ENCODE measurements at places on chromosomes 7 and 10.

GRCh38 chr10:30853066-30853465, 178.6 kb downstream of the ZNF438 start:
- no peak for DNase-seq

DNA sequence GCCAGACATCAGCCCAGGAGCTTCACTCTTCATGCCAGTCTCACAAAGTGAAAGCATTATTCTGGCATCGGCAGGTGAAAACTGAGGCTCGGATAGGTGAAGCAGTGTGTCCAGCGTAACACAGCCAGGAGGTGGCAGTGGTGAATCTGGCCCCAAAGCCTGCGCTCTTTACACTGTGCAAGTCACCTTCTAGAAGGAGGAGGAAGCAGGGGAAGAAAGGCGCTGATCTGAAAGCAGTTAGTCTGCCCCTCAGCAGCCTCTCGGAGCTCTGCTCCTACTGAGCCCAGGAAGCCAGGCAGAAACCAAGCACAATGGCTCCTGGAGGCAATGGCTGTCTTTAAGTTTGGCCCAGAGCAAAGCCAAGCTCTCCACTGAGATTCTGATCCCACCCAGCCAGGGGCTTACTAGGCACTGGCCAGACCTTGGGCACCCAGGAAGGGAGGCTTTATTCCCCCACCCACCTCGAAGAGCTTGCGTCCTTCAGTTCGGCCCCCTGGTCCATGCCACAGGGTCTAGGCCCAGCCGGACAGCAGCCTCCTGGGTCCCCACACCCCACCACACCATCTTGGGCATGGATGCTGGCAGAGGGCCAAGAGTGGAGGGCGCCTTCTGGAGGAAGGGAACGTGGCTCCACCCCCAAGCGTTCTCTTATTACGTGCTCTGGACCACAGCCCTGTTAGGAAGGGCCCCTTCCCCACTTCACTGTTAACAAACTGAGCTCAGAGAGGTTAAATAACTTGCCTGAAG, 104.5 kb downstream of the GRID1 start:
- DNase-seq: no peak

DNA sequence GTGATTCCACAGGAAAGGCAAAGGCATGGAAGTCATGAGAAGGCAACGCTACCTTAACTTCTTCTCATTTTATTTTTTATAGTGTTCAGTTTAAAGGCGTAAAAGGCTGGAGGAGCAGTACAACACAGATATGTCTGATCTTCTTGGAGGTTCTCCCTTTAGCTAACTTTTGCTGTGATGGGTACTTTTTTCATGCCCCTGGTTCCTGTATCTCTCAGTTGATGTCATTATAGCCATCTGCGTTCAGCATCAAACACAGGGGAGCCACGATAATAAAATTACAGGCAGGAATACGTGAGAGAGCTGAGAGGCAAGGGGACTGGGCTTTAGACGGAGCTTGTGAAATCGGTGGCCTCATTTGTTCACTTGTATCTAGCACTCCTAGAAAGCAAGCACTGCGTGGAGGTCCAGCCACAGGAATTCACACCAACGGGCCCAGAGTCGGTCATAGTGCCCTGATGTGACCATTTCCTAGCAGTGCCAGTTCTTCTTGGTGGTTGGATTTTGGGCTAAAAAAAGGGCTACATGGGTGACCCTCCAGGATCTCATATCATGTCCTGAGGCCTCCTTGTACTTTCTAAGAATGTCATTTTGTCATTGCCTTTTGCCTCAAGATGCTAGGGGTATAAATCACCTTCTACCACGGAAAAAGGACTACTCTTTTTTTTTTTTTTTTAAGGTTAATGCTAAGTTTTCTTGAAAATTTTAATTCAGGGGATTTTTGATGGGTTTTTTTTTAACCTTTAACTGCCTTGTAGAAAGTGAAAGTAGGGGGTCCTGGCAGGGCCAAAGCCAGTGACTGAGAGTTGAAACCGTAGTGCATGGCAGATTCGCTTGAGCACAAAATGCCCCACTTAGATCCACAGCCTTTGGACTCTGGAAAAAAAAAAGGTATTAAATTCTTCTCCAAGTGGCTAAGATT, 191.5 kb downstream of the CELF2 start:
- no peak for DNase-seq

DNA sequence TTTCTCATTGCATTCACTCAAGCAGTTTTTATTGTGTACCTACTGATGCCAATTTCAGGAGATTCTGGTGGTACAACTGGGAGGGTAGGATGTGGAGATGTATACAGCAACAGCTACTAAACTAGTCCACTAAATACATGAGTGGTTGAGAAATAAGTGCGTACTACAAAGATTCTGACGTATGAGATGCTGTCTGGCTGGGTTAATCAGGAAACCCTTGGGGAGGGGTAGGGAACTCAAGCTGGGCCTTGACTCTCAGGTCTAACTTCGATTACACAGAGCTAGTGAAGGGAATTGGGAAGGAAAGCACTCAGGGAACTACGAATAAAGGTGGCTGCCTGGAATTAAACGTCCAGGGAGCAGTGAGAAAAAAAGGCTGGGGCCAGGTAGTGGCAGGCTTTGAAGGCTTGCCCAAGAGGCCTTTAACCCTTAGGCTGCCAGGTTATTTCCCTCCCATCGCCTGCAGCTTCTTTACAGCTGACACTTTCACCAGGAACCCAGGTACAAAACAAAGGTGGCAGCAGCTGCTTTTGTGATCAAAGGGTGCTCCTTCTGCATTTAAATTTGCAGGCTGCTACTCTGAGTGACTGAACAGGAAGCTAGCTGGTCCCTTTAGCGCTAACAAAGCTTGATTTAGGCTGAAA, 3.2 kb downstream of the MMS19 start:
- no peak for DNase-seq

DNA sequence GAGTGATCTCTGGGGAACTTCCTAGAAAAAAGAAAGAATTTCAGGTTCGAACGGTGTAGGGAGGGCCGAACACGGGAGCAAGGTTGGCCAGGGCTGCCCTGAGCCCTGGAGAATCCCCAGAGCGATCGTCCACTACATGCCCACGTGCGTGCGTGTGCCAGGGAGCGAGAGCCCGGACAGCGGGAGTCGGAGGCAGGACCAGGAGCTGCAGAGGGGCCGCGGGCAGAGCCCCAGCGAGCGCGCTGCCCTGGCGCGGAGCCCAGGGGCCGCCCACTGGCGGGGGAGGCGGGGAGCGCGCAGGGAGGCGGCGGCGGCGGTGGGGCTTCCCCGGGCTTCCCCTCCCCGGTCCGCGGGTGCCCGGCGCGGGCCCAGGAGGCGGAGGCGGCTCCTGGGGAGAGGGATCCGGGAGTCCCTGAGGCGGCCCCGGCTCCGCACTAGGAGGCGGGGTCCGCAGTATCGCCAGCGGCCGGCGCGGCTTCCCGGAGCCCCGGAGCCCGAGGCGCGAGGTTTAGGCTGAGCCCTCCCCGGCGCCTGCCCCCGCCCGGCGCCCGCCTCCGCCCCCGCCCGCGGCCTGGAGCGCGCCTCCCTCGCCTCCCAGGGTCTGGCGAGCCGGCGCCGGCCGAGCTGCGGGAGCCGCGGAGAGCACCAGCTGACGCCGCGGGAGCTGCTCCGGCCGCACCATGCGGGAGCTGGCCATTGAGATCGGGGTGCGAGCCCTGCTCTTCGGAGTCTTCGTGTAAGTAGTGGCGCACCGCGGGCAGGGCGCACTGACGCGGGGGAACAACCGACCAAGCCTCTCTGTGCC, at the start of gene PLPP4:
PLPP4 (plus strand) TSS at position 602 of the 805 bp plus-strand sequence; CDS start at position 681, 79 bp downstream.
- DNase-seq: no peak

GRCh38 chr7:17239683-17240521, 58.5 kb upstream of the AHR start:
- no peak for DNase-seq

DNA sequence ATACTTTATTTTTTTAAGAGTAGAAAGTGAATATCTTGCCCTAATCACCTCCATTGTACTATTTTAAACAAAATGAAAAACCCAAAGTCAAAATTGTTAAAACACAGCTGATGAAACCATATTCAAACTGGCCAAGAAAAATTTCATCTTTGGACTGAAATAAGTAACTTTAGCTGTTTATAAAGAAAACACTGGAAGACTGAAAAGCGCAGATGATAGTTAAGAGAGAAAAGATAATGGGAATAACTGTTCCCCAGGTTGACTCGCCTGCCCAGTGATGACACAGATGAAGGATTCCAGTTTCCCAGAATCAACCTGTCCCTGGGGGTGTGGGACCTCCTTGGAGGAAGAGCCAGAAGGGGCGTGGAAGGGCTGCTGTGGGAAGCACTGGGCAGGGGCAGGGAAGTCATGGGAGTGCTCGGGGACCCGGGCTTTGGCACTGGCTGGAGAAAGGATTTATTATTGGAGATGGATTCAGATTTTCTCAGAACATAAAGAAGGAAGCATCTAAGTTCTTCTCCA, 43.1 kb downstream of the DENND2A start:
- DNase-seq: no peak

- no peak for DNase-seq
Observed at GRCh38 chr7:96055717-96056116, 266.2 kb downstream of the SLC25A13 start.

DNA sequence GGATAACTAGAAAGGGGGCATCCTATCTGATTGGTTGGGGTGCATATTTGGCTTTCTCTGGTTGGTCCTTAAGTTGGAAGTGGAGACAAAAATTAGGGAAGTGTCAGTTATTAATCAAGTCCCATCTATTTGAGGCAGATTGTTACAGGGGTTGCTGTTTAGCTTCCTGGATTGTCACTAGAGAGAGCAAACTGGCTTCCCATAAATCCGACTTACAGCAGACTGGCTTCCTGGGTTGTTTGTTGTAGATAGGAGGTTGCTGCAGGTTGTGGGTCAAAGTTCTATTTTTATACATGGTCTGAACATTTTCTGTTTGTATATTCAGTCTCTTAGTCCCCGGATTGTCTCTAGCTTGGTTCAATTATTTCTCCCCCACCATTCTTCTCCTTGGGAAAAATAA, 106.1 kb upstream of the HABP2 start:
- no peak for DNase-seq

- DNase-seq: no peak
Observed at GRCh38 chr10:23868121-23868520, 340.8 kb upstream of the KIAA1217 start.

DNA sequence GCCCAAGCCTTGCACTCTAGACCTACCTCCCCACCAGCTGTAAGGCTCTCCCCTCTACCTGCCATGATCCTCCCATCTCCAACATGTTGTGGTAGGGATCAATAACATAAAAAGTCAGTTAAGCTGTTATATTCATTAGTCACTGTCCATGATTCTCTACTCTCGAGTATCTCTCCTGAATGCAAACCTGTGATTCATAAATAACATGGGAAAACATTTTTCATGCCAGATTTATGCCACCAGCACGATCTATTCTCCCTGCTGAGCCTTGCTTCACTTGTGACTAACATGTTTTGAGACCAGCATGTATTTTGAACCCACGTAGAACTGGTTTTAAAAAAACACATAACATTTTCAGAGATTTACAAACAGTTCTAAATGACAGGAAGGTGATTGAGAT, 30.3 kb downstream of the TMEM168 start:
- DNase-seq: no peak

DNA sequence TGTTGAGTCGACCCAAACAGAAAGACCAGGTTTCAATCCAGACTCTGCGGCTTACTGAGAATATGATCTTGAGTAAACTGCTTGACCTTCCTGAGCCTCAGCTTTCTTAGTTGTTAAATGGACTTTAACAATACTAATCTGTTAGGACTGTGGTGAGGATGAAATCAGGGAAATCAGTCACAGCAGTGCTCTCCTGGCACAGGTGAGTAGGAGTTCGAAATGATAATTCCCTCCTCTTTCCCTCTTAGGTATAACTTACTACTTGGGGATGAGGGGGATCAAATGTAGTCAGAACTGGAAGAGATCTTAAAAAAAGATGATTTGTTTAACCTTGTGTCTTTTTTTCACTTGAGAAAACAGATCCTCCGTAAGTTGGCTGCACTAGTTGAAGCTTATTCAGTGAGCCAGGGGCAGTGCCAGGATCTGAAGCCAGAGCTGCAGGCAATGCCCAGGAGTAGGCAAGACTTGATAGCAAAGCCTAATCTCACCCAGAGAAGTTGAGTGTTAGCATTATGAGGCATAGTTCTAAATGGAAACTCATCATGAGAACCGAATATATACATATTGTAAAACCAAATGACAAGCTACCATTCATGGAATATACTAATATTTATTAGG, 1.8 kb upstream of the MAGI2 start:
- DNase-seq: no peak

DNA sequence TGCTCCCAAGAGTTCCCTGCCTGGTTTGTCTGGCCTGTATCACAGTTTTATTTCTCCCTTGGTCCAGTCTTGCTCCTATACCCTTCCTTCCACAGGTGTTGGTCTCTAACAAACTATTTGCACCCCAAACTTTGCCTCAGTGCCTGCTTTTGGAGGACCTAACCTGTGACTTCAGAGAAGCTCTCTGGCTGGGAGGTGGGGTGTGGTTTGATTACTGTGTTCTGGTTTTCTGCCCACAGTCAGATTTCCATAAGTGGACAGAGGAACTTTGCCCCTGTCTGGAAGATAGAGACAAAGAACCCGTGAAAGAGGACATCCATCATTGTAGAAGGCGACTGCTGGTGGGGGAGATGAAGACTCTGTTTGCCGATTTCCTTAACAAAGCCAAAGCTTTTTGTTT, 55.8 kb upstream of the TRIL start:
- no peak for DNase-seq

DNA sequence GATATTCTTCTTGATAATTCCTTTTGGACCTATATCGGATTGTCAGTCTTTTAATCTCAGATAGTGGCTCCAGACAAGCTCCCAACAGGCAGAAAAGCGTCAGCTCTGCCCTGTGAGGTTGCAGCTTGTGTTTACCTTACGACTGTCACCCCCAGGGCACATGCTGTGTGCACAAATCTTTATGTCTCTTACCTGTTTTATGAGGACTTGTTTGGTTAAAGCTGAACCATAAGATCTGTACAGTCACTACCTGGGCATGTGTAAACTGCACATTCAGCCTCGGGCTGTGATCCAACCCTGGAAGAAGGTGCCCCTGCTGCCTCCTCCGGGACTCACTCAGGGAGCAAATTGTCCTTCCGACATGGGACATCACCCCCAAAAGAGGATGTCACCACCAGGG, 119.8 kb downstream of the GALNT17 start:
- DNase-seq: no peak
